Activated CD4-positive, alpha-beta memory T cell treated with anti-CD3 and anti-CD28 coated beads for 36 hours (primary cell): ENCODE measurements at places on chromosomes 11 and 22. TPM values are rescaled to one million over a fixed set of nuclear protein-coding genes. Genes with fewer than 3 reads are reported as not detected.

DNA sequence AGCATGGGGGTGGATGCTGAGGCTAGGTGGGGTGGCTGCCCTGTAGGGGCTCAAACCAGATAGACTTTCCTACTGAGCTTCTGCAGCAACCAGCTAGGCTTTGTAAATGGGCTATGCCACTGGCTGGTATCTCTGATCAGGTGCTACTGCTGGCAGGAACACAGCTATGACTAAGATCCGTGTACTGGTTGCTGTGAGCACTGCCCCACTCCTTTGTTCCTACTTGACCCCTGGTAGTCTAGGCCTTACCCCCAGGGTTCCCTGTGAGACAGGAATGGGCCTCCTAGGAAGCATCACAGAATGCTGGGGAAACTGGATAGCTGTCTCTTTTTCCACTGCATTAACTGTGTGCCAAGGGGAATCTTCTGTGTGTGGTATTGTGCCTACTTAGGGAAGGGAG lies 58.4 kb upstream of the GAB2 start:
- no peak for DNase-seq

DNA sequence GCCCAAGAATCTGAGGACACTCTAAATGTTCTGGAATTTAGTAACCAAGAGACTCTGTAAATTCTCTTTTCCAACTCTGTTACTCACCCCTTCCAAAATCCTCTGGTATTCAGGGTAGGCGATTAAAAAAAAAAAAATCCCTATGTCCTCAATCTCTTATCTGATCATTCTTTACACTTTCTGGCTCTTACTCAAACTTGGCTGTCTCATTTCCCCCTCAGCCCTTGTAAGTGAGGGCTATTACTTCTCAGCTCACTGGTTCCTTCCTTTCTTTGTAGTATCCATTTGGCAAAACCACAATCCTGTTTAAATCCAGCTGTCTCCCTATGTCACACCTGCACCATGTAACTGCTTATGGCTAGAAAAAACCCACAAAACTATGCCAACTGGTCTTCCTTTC lies 12.7 kb upstream of the MSANTD2 start:
- DNase-seq, result no peak

DNA sequence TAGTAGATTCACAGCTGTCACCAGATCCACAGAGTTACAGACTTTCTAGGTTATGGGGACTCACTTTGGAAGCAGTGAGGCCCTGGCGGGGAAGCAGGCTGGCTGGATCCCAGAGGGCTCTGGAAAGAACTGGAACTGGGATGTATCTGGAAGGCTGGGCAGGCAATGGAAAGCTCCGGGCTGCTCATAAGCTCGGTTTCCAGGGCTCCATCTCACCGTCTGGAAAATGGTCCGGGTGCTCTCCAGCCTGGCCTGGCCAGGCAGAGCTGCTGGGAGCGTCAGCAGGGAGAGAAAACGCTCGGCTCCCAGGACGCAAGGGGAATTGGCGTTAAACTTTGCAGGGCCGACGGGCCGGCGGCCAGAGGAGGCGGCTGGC lies 335 bp upstream of the SEZ6L start:
- DNase-seq, result no peak

The KRTAP5-10 gene
- not detected for total RNA-seq

The SAA2 gene
- total RNA-seq, result not detected

- DNase-seq, result peak; percentile 75
These were observed 15.3 kb upstream of the IL17REL start for GRCh38 chr22:50027639-50028537.

The KRTAP5-9 gene
- 0.27 TPM for total RNA-seq

The EIF4G2 gene
- total RNA-seq, result 794 TPM

- DNase-seq, result no peak
These were observed 44.7 kb downstream of the CSTF3 start for GRCh38 chr11:33116535-33116934.

The LMO1 gene
- total RNA-seq, result not detected

DNA sequence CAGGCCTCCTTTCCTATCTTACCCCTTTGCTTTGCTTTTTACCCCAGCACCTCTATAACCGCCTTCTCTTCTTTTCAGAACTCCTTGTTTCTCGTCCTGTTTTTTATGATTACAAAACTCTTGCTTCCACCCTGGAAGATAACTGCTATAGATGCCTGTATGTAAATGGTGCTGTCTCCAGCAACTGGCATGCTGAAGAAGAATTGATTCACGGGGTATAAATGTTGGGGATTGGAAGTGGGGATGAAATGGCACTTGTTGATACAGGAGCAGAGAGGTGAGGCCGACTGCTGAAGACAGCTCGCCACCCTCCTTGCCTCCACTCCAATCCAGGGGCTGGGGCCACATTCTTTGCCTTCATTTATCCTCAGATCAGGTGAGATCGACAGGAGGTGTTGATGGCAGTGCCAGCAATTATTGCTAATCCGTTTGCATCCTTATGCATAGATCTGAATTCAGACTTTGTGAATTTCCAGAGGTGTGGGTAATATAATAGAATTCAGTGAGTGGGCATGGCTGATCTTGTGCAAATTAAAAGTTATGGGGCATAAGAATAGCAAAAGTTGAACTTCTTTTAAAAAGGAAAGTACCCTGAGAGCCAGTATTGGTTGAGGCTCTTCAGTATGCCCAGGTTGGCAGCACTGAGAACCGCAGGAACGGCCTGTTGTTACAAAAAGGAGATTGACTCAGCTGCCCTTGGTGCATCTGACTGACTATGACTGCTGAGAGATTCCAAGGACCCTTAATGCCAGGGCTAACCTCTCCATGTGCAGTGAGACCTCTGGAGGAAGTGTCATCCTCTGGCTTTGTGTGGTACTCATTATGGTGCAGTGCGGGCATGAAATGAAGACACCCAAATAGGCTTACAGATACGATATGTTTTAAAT lies 5.3 kb downstream of the NEAT1 start:
- DNase-seq, result peak; percentile 77

DNA sequence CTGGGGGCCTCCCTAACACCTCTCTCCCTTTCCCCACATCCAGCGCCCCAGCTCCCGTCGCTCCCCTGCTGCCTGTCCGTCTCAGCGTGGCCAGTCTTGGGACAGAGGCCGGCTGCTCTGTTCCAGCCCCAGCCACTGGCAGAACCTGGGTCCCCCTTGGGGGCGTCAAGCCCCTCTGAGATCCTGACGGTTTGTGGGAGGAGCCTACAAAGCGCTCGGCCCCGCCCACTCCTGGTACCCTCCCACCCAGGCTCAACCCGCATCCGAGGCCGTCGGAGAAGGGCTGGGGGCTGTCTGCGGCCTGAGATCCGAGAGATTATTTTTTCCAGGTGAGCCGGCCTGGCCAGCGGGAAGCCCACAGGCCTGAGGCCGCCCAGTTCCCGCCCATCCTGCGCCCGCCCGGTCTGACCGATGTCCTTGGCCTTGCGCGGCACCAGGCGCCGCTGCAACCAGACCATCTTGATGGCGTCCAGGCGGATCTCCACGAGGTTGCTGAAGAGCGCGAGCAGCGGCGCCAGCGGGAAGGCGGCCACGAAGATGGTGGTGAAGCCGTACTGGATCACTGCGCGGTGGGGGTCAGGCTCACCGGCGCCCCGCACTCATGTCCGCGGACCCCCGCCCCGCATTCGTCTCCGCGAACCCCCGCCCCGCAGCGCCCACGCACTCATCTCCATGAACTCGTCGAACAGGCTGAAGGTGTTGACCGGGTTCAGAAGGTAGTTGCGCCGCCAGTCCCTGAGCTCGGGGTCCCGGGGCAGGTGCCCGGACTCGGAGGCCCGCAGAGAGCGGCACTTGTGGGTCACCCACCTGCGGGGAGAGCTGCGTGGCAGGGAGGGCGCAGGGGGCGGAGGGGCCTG lies 5.5 kb upstream of the SIGIRR start:
- no peak for DNase-seq

The SLC25A18 gene
- not detected for total RNA-seq

GRCh38 chr11:85705800-85706199 lies 19.8 kb upstream of the CCDC89 start:
- DNase-seq, result no peak
